ENCODE measurements at places on chromosomes 3 and 15.

DNA sequence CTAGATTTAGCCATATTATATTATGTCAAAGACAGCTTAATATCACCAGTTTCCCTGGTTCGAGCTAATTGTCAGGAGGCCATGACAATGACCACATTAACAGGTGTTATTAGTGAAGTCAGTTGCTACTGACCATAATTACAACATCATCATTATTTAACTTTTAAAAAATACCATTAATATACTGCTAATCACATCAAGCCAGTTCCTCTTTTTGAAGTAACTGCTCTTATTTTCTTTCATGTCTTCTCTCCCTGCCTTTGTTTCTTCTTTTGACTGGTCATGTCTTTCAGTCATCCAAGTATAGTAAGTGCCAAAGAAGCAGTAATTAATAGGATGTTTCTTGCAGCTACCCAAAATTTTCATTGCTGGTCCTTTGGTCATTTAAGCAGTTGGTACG lies 61.6 kb downstream of the CMSS1 start:
- DNase-seq = no peak

DNA sequence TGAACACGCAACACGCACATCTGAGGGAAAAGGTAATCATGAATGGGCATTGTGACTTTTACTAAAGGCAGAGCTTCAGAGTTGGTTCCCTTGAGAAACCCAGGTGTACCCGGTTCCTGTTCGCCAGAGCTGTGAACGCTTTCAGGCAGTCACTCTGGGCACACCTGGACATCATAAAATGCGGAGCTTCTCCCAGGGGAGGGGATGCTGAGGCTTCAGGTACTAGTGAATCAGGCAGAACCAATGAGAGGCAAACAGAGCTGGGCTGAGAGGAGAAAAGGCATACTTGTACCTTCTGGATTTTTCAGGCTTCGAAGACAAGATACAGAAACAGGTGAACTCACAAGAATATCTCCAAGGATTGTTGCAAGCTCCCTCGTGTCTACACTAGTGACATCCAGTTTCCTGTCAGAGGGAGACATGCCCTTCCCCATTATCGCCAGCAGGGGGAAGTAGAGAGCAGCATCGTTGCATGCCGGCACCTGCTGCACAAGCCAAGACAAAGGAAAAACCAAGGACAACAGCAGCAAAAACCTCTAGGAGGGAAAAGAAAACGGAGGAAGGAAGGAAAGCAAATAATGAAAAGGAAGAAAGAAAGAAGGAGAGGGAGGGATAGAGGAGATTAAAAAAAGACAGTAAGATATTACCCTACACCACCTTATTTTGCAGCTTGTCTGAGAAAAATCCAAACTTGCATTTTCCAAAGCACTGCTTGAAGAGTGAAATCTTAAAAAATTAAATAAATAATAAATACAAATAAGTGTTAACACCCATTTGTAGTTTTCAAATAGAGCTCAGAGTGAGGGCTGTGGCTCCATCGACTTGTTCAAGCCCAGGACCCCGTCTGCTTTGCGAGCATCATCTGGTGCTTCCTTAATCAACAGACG lies 2.0 kb downstream of the AHSG start:
- DNase-seq = peak; percentile 92

- DNase-seq = peak; percentile 52
Observed at GRCh38 chr3:152269831-152270734, 1.4 kb downstream of the MBNL1 start.

DNA sequence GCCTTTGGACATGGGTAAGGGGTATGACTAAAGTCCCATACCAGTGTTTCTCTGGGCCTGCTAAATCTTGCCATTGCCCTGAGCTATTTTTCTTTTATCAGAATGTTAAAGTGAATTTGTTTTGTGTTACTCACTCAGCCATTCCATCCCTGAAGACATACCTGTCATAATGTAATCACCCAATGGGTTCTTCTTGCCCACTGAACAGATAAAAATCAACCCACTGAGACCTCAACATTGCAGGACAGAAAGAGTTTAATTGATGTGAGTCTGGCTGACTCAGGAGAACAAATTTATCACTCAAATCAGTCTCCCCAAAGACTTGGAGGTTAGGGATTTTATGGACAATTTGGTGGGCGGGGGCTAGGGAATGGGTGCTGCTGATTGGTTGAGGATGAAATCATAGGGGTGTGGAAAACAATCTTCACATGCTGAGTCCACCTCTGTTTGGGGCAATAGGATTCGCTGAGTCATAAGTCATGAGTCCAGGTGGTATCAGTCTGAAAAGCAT lies 47.4 kb downstream of the ILDR1 start:
- no peak for DNase-seq

GRCh38 chr3:22819209-22819608 lies 383.9 kb upstream of the UBE2E2 start:
- DNase-seq = no peak

- no peak for DNase-seq
Observed at GRCh38 chr3:100213891-100214573, 46.8 kb upstream of the TBC1D23 start.

DNA sequence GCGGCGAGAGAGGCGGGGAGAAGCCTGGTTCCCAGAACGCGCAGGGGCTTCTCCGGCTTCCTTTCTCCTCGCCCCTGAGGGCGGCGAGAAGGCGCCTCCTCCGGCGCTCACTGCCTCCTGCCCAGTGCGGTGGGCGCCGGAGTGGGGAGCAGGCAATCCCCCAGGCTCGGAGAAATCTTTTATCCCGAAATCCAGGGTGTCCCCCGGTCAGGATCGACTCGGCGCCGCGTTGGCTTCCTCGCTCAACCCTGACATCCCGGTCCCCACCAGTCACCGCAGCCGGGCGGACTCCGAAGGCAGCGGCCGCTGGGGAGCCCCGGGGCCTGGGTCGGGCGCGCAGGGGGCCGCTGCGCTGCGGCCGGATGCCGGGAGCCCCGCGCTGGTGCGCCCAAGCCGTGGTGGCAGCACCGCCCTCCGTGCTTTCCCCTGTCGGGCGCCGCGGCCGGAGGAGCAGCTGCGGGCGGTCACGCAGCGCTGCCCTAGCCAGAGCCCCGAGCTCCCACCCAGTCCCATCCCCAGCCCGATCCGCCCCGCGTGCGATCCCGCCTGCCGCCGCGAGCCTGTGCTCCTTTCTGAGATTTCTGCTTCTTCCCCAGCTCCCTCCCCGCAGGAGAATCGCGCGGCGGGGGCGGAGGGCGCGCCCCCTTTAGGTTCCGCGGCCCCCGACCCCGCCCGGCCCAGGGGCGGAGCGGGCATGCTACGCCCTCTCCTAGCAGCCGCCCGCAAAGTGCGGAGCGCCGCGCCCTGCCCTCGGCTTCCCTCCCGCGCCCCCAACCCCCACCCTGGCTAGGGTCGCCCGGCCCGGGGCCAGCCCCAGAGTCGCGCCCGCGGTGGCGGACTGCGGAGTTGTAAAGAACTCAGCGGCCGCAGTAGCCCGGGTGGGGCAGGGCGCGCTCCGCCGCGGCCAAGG lies 683 bp upstream of the CACNA2D3 start:
- peak; percentile 77 for DNase-seq

DNA sequence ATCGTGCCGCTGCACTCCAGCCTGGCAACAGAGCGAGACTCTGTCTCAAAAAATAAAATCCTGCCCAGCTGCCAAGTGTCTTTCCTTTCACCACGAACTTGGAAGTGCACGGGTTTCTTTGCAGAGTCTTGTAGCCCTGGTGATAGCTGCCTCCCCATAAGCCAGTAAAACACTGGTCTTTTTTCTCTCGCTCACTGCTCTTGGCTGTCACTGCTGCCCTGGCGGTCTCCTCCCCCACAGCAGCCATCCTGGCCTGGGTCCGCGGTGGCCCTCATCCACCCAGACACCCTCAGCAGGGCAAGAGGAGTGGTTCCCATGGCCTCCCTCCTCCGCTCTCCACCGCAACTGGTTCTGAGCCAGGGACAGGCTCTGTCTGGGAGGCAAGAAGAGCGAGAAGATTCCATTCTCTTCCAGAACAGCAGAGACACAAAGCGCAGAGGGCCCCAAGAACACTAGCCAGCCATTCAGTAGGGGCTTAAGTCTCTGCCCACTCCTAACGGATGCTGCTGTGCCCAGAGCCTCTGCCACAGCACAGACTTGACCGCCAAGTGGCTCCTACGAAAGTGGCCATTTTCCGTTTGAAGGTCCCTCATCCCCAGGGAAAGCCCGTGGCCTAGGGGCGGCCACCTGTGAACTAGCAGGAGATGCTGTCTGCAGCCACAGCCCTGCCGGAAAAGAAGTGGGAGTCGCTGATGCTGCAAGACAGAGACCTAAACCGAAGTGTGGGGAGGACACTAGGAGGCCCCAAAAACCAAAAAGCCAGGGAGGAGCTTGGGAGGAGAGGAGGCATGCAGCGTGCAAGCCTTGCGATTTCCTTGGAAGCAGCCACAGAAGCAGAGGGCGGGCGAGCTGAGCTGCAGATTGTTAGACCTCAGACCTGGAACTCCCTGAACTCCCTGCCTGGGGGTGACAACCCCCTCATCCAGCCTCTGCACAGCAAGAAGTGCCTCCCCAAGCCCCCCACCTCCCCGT lies 44.1 kb downstream of the KLHL25 start:
- DNase-seq = no peak

DNA sequence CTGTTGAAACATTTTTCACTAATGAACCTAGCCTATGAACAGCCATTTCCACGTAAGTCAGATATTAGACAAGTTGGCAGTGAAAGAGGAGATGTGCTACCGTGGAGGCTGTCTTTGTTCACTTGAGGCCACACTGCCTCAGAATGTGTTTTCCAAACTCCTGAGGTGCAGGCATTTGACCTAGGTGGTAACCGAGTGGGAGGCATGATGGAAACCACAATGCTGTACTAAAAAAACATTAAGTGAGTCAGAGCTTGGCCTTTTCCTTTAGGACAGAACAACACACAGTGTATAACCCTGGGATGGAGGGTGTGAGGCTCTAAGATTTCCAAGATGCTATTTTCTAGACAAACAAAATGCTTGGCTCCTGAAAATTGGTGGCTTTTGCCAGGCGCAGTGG lies 406.3 kb downstream of the SOX2 start:
- no peak for DNase-seq

DNA sequence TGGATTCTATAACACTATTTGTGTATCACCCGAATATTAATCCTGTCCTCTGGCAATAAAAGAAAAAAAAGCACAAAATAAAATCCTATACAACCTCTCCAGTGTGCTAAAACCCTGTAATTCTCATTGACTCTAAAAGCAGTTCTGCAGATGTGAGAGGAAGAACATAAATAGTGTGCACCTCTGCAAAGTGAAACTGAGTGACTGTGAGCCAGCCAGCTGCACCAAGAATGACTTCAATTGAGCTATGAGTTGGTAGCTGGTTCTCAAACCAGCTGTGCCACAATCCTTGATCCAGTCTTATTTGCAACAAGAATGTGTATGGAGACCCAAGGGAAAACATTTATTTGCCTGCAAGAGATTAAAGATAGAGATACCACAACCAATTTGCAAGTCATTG lies 31.2 kb upstream of the COL8A1 start:
- DNase-seq = no peak

- no peak for DNase-seq
Observed at GRCh38 chr3:106491796-106492195, 623.0 kb upstream of the CBLB start.

- DNase-seq = no peak
Observed at GRCh38 chr3:123092243-123092642, 25.4 kb downstream of the PDIA5 start.

GRCh38 chr3:11835028-11835639 lies 11.6 kb downstream of the TAMM41 start:
- no peak for DNase-seq

DNA sequence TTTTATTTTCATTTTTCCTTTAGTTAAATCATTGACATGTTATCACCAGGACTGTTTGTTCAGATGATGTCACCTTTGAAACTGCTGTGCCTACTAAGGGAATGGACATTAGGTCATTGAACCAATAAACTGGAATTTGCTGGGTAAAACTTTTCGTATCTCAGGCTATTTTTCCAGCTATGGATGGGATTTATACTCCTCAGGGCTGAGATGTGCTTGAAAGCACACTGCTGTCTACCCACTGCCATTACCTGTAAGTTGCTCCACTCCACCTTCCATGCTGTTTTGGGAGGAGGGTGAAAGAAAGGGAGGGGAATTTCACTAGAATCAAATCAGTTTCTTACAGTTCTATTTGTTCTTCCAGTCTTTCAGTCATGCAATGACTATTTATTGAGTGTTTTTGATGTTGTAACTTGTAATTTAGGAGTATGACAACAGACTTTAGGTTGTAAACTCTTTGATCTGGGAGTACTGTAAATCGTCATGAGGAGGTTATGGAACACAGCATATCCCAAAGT lies 11.3 kb downstream of the EHD4 start:
- DNase-seq = no peak

- no peak for DNase-seq
Observed at GRCh38 chr15:80317389-80318182, 65.6 kb upstream of the CTXND1 start.

GRCh38 chr3:41159588-41160189 lies 39.6 kb upstream of the CTNNB1 start:
- DNase-seq = no peak

DNA sequence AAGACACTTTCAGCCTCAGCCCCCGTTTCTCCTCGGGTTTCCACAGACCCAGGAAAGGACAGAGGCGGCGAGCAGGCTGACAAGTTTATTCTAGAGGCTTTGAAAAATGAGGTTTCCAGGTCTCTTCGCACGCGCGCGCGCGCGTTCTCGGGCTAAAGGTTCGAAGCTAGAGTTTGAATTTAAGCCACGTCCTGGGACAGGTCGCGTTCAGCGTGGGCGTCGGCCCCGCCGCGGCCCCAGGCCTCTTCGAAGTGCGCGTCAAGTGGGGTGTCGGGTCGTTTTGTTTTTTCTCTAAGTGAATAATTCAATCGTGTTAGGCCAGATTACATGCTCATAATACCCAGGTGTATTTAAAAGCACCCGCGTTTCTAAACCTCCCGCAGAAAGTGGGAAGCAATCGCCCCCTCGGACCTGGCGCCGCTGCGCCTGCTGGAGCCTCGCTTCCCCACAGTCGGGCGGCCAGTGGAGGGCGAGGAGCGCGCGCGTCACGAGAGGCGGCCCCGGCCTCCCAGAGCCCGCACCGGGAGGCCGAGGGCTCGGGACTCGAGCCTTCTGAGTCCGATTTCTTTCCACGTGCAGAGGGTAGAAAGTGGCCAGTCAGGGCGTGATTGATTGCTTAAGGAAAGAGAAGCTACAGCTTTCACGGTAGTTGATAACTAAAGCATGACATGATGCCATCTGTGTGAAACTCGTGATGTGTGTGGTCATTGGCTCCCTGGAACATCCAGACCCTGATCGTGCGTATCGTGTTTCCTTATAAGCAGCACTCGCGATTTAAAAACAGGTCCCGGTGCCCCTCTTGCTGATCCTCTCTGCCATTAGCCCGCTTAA lies 15.8 kb upstream of the SOX2 start:
- no peak for DNase-seq

DNA sequence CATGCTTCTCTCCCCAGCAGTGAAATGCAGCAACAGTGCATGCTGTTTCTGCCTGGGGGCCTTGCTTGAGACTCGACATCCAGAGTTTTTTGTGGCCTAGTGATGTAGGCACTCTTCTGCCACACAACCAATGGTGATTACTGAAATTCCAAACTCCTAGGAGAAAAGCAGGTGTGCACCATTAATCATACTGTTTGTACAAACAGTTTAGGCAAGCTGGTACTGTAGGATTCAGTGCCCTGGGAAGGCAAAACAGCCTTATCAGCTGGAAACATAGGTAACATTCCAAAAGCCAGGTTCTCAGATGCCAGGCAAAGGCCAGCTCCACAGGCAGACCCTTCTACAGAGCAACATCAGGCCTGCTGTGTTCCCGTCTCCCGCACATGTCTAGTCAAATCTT lies 17.5 kb upstream of the RBP1 start:
- no peak for DNase-seq

GRCh38 chr3:108377384-108377783 lies 81.0 kb downstream of the HHLA2 start:
- no peak for DNase-seq

Measured in iPS-NIHi11 (cell line).